Stimulated activated naive CD8-positive, alpha-beta T cell treated with anti-CD3 and anti-CD28 coated beads, Interleukin-15, amount 100 ng/mL, for 72 hours (primary cell): ENCODE measurements at places on chromosomes 6 and 20.
A peak's percentile ranks its signal among the peaks of the same experiment; 100 is the strongest.

- peak; percentile 61 for DNase-seq
Observed at GRCh38 chr20:63520934-63521601, 503 bp downstream of the PPDPF start.

GRCh38 chr6:129393654-129394053 lies 316.3 kb downstream of the ARHGAP18 start:
- no peak for DNase-seq

- peak; percentile 67 for DNase-seq
Observed at GRCh38 chr6:150599199-150600009, at the start of gene PLEKHG1. Gene PLEKHG1 (plus strand): TSS chr6:150599885. CDS start chr6:150733682, 133,797 bp downstream.

DNA sequence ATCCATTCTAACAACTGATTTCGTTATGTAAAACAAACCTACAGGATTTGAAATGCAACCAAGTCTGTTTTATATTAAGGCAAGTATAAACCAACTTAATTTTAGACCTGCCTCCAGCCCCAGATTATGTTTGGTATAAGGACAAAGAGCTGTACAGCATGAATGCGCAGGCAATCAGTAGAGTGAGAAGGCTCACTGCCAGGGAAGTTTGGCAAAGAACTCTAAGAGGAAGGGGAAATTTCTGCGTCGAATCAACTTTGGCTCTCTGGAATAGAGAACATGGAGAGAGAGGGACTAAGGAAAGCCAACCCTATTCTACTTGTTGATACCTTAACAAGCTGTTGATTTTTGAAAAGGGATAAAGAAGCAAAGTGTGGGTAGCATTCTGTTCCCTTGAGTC lies 96.9 kb upstream of the FOXO3 start:
- no peak for DNase-seq

- no peak for DNase-seq
Observed at GRCh38 chr6:33868141-33868540, 64.3 kb upstream of the MLN start.

GRCh38 chr20:38084425-38084951 lies 50.9 kb downstream of the RPRD1B start:
- no peak for DNase-seq

DNA sequence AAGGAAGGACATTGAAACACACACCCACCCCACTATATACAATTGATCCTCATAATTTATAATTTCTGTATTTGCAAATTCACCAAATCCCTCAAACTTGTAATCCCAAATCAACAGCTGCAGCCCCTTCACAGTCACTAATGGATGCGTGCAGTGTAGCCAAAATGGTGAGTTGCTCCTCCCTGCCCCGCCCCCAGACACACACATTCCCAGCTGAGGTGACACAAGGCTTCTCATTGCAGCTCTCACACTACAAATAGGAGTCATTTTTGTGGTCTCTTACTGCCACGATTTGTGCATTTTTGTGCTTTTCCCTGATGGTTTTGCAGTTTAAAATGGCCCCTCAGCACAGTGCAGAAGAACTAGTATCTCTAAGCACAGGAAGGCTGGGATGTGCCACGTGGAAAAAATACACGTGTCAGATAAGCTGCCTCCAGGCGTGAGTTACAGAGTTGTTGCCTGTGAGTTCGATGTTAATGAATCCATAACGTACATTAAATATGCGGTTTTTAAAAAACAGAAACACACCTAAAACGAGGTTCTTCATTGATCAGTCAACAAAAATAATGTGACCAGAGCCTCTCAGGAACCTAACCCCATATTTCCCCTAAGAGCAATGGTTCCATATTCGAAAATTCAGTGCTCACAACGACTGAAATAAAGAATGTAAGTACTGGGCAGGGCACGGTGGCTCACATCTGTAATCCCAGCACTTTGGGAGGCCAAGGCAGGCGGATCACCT lies 8.2 kb downstream of the ATP9A start:
- DNase-seq: no peak

GRCh38 chr6:81832304-81832703 lies 79.8 kb upstream of the TENT5A start:
- no peak for DNase-seq

DNA sequence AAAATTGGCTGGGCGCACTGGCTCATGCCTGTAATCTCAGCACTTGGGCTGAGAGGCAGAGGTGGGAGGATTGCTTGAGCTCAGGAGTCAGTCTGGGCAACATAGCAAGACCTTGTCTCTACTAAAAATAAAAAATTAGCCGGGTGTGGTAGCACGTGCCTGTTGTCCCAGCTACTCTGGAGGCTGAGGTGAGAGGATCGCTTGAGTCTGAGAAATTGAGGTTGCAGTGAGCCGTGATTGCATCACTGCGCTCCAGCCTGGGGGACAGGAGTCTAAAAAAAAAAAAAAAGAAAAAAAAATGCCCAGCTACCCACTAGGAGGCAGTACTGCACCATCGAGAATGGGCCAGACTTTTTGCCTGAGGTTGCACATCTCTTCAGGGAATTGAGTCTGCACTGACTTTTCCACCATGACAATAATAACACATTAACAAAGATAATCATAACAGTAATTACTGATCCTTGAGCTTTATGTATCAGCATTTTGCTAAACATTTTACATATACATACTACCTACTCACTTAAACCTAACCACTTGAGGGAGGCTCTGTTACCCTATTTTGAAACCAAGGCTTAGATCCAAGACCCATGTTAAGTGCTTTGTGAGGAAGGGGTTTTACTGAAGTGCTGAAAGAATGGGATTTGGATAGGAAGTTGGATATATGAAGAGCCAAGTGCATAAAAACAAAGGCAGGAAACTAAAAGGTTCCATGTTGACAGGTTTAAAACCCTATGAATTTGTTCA lies 21.0 kb downstream of the SRSF3 start:
- peak; percentile 57 for DNase-seq

- no peak for DNase-seq
Observed at GRCh38 chr6:370555-370954, 21.0 kb upstream of the IRF4 start.

GRCh38 chr6:7541175-7542064 lies at the start of gene DSP:
Gene DSP (plus strand): TSS chr6:7541671. CDS start chr6:7541916, 245 bp downstream.
- peak; percentile 32 for DNase-seq

DNA sequence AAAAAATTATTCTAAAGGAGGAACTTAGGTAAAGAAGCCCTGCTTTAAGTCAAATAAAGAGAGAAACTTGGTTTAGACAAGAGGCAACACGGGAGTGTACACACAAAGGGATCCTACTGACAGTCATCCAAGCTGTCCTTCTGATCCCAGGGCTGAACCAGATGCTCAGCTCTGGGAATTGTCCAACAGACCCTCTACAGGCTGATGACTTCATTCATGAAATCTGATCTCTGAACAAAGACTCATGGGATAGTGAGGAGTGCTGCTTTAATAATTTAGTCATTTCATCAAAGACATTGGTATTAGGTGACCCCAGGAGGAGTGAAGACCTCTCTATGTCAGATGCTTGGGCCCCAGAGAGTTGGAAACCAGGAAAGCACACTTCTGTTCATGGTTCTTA lies 65.6 kb upstream of the ARMH2 start:
- DNase-seq: no peak

DNA sequence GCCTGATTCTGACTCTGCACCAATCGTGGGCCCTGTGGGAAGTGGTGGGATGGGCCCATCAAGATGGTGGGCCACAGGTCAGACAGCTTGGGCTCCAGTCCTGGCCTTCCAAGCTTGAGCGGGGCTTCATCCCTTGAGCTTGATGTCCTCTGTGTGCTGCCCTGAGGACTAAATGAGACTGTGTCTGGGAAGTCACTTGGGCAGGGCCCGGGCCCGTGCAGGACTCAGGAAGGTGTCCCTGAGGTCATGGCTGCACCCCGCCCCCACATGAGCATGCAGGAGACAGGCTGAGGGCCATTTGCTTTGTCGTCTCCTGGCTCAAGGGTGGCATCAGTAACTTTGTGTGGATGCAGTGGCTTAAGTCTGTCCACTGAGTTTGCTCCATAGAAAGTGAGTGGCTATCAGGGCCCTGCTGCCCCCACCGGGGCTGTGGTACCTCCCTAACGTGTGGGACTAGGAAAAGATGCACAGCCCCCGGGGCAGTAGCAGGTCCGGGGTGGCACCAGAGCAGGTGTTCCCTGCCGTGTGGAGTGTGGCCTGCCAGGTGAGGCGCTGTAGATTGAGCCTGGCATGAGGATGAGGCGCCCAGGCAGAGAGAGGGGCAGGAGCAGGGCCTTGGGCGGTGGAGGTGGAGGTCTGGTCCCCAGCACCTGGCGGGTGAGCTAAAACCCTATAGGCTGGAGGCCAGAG lies 298.6 kb downstream of the TAF4 start:
- no peak for DNase-seq
